ENCODE measurements at places on chromosomes 7 and 10.

- DNase-seq = no peak
These were observed 54.1 kb upstream of the ABI1 start for GRCh38 chr10:26914898-26915297.

DNA sequence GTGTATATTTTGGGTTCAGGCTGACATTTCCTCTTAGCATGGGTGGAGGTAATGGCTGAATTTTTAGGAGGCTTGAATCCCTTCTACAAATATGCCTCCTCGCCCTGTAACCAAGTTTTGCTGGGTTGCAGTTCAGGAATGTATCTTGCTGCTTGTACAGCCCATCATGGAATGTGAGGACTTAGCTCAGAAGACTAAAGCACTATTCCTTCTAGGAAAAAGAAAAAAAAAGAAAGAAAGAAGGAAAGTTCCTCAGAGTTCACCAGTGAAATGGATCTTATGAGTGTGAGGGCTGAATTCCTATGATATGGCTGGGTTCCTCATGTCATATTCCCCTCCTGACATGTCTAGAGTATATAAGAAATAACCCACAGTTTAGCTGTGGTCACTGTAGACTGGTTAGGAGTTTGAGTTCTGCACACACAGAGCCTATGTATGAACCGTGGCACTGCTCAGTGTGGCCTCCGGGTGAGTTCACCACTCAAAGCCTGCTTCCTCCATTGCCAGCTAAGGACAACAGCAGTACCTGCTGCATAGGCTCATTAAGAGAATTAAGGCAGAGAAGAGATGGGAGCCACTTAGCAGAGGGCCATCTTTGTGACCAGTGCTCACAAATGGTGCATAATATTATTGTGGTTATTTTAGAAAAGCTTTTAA lies 114.0 kb downstream of the TACC2 start:
- no peak for DNase-seq

GRCh38 chr7:142581341-142581740 lies 167.9 kb upstream of the PRSS1 start:
- no peak for DNase-seq

GRCh38 chr7:98733036-98733435 lies 116.0 kb downstream of the NPTX2 start:
- DNase-seq = no peak

DNA sequence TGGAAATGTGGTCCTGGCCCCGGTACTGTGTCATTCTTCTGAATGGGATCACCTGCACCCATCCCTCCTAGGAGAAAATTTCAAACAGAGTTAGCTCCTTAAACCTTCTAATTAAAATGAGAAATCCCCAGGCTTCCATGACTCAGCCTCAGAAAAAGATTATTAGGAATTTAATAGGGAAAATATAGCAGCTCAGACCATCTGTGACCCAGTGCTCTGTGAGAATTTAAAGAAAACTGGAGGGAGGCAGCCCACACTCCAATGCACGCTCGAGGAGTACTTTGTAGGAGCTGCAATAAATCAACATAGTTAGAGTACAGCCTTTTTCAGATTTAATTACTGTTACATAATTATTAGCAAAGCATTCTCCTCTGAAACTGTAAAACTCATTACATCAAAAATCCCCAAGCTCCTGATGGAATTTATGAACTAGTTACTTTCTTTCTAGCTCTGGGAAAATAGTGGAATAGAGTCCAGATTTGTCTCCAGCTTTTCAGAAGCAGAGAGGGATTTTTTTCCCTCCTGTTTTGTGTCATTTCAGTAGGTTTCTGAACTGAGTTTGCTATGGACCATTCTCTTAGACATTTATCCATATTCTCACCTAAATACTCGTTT lies 30.1 kb downstream of the NEUROD6 start:
- DNase-seq = no peak

- no peak for DNase-seq
These were observed 226.5 kb downstream of the NEBL start for GRCh38 chr10:20670579-20670978.

- no peak for DNase-seq
These were observed 36.9 kb upstream of the KMT2E start for GRCh38 chr7:104976966-104977636.

DNA sequence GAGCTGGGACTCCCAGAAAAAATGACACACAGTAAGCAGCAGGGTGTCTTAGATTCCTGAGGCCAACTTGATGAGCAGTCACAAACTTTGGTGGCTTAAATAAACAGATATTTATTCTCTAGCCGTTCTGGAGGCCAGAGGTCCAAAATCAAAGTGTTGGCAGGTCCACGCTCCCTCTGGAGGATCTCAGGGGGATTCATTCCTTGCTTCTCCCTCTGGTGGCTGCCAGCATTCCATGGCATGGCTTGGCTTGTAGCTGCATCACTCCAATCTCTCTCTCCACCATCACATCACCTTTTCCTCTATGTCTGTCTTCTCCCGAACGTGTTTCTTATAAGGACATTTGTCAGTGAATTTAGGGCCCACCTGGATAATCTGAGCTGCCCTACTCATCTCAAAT lies 98.4 kb downstream of the OSBPL3 start:
- no peak for DNase-seq

Data from uterus (tissue), 4 donors.